Thoracic aorta endothelial cell (primary cell): ENCODE measurements at places on chromosomes 13 and 19. TPM values are rescaled to one million over a fixed set of nuclear protein-coding genes. Genes with fewer than 3 reads are reported as not detected.

ERICH6B gene
- total RNA-seq, result not detected in 2 replicates

ZNF333 gene
- 13.4 and 14.8 TPM in 2 replicates for total RNA-seq

WDR87 gene
- total RNA-seq, result not detected in 2 replicates

NRTN gene
- not detected in 2 replicates for total RNA-seq

C13orf42 gene
- total RNA-seq, result not detected in 2 replicates

VSTM2B gene
- total RNA-seq, result not detected in 2 replicates

F7 gene
- total RNA-seq, result not detected in 2 replicates

HAUS5 gene
- 7.7 and 11.7 TPM in 2 replicates for total RNA-seq

CCDC9 gene
- total RNA-seq, result 5.5 and 7.2 TPM in 2 replicates
